ENCODE measurements at places on chromosomes 13 and 19.
A peak's percentile ranks its signal among the peaks of the same experiment; 100 is the strongest.

GRCh38 chr13:110130431-110130830 is 176.5 kb downstream of the COL4A1 start:
- DNase-seq: no peak

DNA sequence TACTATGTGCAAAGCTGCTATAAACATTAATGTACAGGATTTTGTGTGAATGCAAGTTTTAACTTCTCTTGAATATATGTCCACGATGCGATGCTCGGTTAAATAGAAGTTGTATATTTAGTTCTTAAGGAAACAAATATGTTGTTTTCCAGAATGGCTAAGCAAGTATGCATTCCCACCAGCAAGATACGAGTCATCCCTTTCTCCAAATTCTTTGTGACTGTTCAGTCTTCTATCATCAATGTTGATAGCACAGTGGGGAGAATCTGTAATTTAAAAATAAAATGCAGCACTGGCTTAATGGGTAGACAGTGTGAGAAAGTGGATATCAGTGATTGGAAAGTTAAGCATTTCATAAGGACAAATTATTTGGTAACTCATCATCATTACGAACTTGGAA is 1340.8 kb downstream of the PCDH9 start:
- DNase-seq: no peak

GRCh38 chr19:45498411-45499195 is at the start of gene PPM1N:
Gene PPM1N, plus strand, starts transcription at chr19:45498443. Its CDS starts 30 bp downstream, at chr19:45498473.
- DNase-seq: peak; percentile 65

GRCh38 chr19:41912899-41913537 is 15.2 kb downstream of the ERFL start:
- no peak for DNase-seq

DNA sequence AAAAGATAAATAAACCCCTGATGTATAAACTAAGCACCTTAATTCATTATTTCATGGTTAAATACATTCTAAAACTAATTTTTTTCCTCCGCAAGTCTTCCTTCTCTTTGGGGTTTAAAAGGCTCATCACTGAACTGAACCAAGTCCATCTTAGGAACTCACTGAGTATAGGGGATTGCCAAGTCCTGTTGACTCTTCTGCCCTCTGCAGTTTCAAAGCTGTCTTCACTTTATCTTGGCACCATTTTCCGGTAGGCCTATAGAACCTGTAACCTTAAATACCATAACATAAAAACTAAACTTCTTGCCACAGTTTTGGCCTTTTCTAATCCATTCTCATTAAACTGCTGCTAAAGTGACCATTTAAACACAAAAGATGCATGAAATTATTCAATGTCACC is 66.5 kb upstream of the USPL1 start:
- no peak for DNase-seq

DNA sequence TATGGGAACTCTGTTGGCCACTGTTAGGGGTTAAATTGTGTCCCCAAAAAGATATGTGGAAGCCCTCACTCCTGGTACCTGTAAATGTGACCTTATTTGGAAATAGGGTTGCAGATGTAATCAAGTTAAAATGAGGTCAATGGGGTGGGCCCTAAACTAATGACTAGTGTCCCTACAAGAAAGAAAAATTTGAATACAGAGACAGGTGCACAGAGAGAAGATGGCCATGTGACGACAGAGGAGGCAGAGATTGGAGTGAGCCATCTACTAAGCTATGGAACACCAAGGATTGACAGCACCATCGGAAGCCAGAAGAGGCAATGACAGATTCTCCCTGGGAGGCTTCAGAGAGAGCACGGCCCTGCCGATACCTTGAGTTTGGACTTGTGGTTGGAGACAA is 16.5 kb downstream of the POU2F2 start:
- DNase-seq: no peak

DNA sequence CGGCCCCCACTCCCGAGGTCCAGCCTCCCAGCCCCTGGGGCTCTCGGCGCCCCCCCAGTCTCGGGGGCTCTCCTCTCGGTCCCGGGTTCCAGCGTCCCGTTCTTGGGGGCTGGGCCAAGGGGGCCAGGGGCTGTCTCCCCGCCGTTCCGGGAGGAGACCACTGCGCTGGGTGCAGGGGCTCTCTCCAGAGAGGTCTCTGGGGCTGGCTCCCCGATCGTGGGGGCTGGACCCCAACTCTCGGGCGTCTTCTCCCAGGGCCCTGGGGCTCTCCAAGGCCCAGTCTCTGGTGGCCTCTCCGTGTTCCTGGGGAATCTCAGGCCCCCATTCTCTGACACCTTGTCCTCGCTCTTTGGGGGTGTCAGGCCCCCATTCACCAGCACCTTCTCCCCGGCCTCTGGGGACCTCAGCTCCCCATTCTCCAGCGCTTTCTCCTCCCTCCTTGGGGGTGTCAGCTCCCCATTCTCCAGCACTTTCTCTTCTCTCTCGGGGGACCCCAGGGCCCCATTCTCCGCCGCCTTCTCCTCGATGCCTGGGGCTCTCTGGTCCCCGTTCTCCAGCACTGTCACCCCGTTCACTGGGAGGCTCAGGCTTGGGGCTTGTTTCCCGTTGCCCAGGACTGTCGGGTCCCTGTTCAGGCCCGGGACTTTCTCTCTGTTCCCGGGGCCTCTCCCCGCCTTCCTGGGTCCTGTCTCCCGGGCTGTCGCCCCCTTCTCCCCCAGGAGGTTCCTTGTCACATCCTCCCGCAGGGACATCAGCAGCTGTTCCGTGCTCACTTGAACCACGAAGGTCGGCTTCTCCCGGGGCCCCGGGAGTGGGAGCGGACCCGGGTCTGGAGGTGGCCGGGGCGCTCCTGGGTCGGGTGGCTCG is 13.7 kb downstream of the LMTK3 start:
- no peak for DNase-seq

DNA sequence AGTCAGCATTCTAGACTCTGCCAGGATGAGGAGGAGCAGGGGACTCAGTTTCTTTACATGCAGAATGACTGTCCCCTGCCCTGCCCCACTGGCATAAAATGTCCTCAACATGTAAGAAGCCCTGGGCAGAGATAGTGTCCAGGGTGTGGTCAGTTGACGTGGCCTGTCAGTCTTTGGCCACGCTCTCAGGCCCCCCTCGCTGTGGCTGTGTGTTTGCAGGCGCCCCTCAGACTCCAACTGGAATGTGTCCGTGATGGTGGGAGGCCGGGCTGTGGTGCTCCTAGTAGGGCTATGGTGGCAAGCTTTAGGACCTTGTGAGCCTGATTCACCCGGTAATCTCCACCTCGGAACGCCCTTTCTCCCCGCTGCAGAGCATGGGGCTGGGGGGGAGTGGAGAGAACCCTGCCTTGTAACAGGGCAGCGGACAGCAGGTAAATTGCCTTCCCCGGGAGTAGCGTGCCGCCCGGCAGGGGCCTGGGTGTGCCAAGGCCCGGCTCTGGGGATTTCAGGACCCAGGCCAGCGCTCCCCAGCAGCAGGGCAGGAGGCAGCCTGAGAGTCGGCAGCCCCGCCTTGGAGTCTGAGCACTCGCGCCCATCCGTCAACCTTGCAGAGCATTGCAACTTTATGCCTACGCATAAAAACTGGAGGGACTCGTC is 62.3 kb downstream of the CHST8 start:
- DNase-seq: peak; percentile 91

GRCh38 chr13:83333614-83334388 is 548.5 kb downstream of the SLITRK1 start:
- no peak for DNase-seq

DNA sequence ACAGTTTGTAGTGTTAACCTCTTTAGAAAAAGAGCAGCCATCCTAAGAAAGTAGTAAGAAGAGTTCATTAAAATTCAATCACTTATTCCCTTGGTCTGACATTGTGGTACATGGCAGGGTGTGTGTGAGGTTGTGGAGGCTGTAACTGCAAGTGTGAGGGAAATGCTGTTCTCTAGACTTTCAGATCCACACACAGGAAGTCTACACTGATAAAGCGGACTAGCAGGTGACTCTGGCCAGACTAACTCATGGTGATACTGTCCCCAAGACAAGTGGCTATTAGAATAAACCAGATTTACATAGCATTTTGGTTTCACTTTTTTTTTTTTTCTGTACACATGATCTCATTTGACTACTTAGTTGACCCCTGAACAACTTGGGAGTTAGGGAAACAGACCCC is 10.0 kb downstream of the MTIF3 start:
- no peak for DNase-seq

DNA sequence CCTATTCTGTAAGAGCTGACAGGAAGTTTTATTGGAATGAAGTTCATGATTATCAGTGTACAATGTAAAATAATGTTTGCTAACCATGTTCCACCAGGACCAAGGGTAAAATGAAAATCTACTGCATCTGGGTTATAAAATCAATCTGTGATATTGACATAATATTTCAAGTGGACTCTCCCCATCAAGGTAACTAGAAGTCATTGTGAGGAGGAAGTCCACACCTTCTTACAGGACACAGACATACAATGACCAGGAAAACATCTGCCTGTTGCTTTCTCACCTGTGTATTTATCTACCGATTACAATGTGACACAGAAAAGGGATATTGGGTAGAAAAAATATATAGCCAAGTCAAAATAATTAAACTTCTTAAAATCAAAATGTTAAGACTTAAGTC is 140.7 kb upstream of the RFC3 start:
- DNase-seq: no peak

GRCh38 chr19:16071072-16071691 is 5.1 kb upstream of the TPM4 start:
- no peak for DNase-seq

DNA sequence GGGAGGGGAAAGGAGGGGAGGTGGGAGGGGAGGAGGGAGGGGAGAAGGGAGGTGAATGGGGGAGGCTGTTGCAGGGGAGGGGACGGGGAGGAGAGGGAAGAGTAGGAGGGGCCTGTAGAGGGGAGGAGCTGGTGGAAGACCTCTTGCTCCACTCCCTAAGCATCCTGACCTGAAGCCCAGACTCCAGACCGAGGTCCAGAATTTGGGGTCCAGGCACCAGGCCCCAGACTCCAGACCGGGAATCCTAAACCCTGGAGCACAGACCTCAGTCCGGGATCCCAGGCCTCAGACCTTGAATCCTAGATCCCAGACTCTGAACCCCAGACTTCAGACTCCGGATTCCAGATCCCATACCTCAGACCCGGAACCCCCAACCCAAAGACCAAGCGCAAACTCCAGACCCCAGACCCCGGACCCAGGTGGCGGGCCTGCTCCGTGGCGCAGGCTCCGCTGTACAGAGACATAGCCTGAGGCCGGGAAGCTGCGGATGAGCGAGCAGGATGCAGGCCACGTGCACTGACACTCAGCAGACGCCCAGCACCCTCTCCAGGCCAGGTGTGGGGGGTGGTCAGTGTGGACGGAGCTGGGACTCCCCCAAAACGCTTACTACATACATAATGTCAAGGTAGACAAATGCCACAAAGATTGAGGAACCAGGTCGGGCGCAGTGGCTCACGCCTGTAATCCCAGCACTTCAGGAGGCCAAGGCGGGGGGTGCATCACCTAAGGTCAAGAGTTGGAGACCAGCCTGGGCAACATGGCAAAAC is 710 bp upstream of the BTBD2 start:
- DNase-seq: peak; percentile 67

DNA sequence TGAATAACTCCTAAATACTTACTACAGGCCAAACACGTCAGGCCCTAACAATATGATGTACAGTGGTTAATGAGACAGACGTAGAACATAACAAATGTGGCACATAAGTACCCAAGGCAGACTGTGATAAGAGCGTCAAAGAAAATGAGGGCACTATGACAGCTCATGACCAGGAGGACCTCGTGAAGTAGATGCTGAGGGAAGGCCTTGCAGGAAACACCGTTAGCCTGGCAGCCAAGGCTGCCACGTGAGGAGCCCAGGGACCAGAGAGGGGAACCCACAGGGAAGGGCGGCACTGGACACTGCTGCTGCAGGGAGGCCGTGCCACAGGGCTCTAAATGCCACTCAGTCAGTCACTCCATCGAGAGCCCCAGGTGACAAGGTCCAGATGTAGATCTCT is 5.7 kb downstream of the TUBGCP3 start:
- no peak for DNase-seq

- DNase-seq: no peak
These were observed 405.1 kb downstream of the FOXO1 start for GRCh38 chr13:40261336-40261735.

DNA sequence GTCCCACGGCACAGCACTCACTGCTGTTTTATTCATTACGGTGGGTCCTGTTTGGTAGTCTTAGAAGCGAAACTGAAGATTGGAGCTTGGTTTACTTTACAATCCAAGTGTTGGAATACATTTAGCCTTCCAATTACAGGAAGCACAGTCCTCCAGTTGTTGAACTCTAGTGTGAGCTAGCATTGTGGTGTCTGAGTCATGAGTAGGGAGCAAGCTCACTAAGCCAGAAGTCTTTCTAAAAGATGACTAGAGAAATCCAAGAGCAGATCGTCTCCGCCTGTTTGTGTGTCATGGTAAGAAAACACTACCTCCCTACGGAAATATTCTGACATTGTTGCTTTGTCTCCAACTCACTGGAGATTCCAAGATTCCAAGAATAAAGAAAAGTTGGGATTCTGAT is 10.1 kb upstream of the SHISA2 start:
- DNase-seq: no peak

DNA sequence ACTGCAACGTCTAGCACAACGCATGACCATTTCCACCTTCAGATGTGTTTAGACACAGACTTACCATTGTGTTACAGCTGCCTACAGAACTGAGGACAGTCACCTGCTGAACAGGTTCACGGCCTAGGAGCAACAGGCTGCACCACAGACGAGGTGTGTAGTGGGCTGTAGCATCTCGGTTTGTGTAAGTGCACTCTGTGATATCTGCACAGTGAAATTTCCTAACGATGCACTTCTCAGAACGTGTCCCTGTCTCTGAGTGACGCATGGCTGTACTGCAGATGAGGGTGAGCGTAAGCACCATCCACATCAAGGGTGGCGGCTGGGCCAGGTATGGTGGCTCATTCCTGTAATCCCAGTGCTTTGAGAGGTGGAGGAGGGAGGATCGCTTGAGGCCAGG is 15.2 kb downstream of the DCUN1D2 start:
- no peak for DNase-seq

Measured in islet precursor cell (in vitro differentiated cells).